ENCODE measurements at places on chromosomes 13 and 19.

DNA sequence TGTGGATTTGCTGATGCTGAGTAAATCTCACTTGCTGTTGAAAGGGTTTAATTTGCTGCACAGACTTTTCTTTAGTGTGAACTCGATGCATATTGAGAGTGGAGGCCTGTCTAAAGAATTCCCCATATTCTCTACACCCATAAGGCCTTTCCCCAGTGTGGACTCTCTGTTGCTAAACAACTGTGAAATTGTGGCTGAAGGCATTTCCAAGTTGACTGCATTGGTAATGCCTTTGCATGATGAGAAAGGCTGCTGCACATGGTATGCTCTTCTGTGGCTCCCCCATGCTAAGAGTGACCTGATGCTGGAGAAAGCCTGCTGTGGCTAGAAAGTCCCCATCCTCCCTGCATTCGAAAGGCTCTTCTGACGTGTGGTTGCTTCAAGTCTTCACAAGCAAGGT lies 6.6 kb upstream of the ZNF599 start:
- no peak for DNase-seq

- DNase-seq, result no peak
Observed at GRCh38 chr19:32720936-32721250, 1.3 kb downstream of the TDRD12 start.

DNA sequence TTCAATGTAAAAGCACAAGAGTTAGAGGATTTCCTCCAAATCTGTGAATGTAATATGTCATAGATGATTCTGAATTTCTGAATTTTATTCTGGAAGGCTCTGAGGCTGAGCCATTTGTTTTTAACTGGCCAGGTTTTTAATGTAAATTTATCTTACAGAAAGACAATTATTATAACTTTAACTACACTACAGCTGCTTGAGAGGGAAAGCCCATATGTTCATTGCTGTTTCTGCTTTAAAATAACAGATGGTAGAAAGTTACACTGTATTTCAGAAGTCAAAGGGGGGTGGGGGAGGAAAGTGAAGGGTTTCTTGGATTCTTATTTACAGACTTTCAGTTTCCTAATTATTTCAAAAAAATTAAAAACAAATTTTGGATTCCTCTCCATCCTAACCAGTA lies 62.8 kb downstream of the DNAJC15 start:
- DNase-seq, result no peak

GRCh38 chr19:43997631-43998290 lies 5.0 kb upstream of the ZNF230 start:
- no peak for DNase-seq

All from NCI-H1436 (cell line).